ENCODE measurements at places on chromosomes 5 and 9. TPM values are rescaled to one million over a fixed set of nuclear protein-coding genes. Genes with fewer than 3 reads are reported as not detected.

GRCh38 chr9:100125236-100125635 lies 26.2 kb downstream of the INVS start:
- no peak for ATAC-seq

GRCh38 chr9:69171049-69171448 lies 3.0 kb upstream of the TJP2 start:
- ATAC-seq = no peak

GRCh38 chr9:21801683-21802417 lies 586 bp upstream of the MTAP start:
- ATAC-seq = peak; percentile 13

DNA sequence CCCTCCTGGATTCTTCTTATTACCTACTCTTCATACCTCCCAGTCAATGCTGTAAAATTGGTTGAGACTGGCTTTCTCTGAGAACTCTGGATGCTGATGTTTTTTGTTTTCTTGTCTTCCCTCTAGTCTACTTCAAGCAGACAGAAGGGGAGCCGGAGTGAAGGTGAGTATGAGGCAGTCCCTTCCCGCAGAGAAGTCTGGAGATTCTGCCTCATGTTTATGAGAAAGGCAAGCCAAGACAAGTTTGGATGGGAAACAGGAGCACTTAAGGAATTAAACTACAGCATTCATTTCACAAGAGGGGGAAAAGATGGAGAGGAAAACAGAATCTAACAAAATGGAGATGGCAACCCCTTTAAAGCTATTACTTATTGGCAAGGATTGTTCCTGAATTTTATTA lies 246.1 kb downstream of the TRIM32 start:
- no peak for ATAC-seq

DNA sequence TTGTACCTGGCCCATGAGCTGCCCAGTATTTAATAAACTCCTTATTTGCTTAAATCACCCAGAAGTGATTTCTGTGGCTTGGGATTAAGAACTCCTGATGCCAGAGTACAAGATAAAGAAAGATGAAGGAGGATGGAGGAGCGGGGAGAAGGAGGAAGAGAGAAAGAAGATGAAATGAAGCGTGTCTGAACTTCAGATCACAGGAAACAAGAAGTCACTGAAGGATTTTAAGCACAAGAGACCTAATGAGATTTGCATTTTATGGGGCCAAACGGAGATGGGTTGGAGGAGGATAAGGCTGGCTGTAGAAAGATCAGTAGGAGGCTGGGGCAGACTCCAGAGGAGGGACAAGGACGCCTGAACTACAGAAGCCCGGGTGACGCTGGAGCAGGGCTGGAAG lies 3.1 kb downstream of the EIF4E1B start:
- no peak for ATAC-seq

- peak; percentile 45 for ATAC-seq
Observed at GRCh38 chr5:150750469-150750868, 8.3 kb downstream of the DCTN4 start.

- ATAC-seq = no peak
Observed at GRCh38 chr5:109900461-109900860, 210.7 kb downstream of the MAN2A1 start.

GRCh38 chr9:95627802-95628201 lies 111.0 kb upstream of the PTCH1 start:
- ATAC-seq = no peak

DNA sequence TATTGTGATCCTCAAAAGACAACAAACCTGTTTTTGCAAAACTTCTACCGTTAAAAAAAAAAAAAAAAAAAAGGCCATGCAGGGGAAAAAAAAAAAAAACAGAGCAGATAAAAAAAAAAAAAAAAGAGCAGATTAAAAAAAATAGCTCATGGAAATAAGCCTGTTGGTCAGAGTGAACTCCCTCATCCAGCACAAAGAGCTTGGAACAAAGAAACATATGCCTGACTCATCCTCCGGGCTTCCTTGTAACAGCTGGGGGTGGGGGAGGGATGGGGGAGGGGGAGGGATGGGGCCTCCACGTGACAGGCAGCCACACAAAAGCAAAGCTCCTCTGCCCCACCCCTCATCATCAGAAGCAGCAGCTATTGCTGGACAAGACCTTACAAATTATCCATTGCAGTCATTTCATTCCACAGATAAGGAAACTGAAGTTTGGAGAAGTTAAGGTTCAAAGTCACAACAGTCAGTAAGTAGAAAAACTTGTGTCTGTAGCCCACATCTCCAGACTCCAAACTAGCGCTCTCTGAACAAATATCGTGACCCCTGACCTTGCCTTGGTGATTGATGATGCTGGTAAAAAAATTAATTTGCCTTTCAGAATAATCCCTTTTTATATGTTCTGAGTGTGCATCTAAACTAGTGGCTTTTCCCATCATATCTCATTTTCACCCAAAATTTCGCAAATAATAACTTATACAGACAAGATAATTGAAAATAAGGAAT lies 38.9 kb downstream of the SLC35D2 start:
- no peak for ATAC-seq

- ATAC-seq = no peak
Observed at GRCh38 chr9:88750832-88751360, 215.9 kb downstream of the NXNL2 start.

- no peak for ATAC-seq
Observed at GRCh38 chr5:1404062-1404461, 41.2 kb downstream of the SLC6A3 start.

GRCh38 chr9:110152704-110153374 lies 55.1 kb downstream of the C9orf152 start:
- ATAC-seq = no peak

GRCh38 chr9:86142973-86143372 lies 43.6 kb upstream of the GOLM1 start:
- no peak for ATAC-seq

Gene APBA1
- total RNA-seq = 2.8 TPM

Gene GPR21
- total RNA-seq = 0.95 TPM

Gene ACTBL2
- total RNA-seq = not detected

Gene EGFLAM
- not detected for total RNA-seq

Gene TXNDC8
- not detected for total RNA-seq

Gene MLANA
- total RNA-seq = not detected

Gene REEP5
- 80.3 TPM for total RNA-seq

Gene LCN1
- not detected for total RNA-seq

Gene IRGM
- total RNA-seq = 1.4 TPM

Measured in activated T-helper 17 cell treated with anti-CD3 and anti-CD28 coated beads, Interleukin-2, amount 50 U/mL, for 72 hours (primary cell).